ENCODE measurements at places on chromosomes 5 and 9.

DNA sequence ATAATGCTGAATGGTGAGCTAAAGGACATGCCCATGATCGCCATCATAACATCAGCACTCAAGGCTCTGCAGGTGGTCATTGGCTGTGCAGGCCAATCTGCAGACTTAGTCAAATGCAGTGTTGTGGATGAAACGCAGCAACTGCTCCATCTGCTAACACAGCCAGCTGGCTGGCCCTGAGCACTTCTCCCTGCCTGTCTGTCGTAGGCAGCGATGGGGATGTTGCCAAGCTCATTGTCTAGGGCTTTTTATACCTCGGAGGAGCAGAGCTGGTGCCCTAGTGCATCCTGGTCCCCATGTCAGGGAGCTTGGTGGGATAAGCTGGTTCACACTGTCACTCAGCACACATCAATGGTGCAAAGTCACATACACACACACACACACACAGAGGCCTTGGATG, 189.4 kb downstream of the TENT4A start:
- no peak for DNase-seq

- DNase-seq: no peak
These were observed 471.8 kb downstream of the KIF4B start for GRCh38 chr5:155485386-155485785.

DNA sequence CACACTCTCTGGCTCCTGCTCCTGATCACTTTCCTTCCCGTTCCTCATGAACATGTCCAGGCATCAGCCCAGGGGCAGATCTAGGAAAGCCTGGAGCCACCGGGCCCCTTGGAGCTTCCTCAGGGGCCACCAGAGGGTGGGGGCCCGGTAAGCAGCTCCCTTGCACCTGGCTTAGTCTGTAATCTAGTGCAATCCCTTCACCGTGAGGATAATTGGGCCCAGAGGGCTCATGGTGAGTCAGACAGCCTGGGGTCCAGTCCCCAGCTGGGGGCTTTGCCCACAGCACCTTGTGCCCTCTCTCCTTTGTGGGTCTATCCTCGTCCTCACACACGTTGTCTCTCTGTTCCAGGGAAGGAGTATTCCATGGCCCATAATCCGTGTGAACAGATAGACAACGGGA, 10.4 kb upstream of the ALDH1B1 start:
- DNase-seq: no peak

- DNase-seq: no peak
These were observed 139.9 kb upstream of the PRLR start for GRCh38 chr5:35369965-35370790.

DNA sequence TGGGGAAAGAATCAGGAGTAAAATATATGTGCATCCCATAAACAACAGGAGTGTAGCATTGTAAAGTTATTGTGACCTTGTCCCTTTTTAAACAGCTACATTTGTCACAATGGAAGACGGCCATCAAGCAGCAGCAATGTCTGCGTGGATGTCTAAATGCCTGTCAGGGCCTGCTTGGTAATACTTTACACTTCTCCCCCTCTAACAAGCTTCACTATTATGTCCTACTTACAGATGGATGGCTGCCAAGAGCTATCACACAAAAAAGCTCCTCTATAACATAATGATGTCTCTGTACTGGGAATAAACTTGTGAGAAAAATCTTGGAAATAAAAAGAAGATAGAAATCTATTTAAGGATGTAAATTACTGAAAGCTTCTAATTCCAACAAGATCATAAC, 213.0 kb downstream of the FBXL17 start:
- DNase-seq: no peak
